ENCODE measurements at places on chromosomes 5 and 9. TPM values are rescaled to one million over a fixed set of nuclear protein-coding genes. Genes with fewer than 3 reads are reported as not detected.

ASS1 gene
- 19.3 TPM for total RNA-seq

SLC6A7 gene
- total RNA-seq = not detected

TRIM36 gene
- 1.8 TPM for total RNA-seq

PDE8B gene
- 1.7 TPM for total RNA-seq

ENTREP1 gene
- 0.70 TPM for total RNA-seq

AK8 gene
- total RNA-seq = 1.3 TPM
